Sigmoid colon (tissue), 7 donors: ENCODE measurements at places on chromosomes 7 and 10. TPM values are rescaled to one million over a fixed set of nuclear protein-coding genes. Genes with fewer than 3 reads are reported as not detected.

OR2A1 gene
- 0.06 TPM for polyA plus RNA-seq

ERVW-1 gene
- polyA plus RNA-seq = not detected

IDI2 gene
- polyA plus RNA-seq = not detected

MALRD1 gene
- polyA plus RNA-seq = 0.34 TPM

CYTH3 gene
- polyA plus RNA-seq = 10.1 TPM

FAM25C gene
- not detected for polyA plus RNA-seq

MYO1G gene
- polyA plus RNA-seq = 19.5 TPM

SH2B2 gene
- polyA plus RNA-seq = not detected

TM9SF3 gene
- polyA plus RNA-seq = 18.5 TPM

SORBS1 gene
- 19.2 TPM for polyA plus RNA-seq

PNLIPRP1 gene
- polyA plus RNA-seq = 3.6 TPM

PODXL gene
- polyA plus RNA-seq = 3.0 TPM

SPDYE16 gene
- 0.06 TPM for polyA plus RNA-seq

CNNM1 gene
- polyA plus RNA-seq = not detected

FBXO24 gene
- polyA plus RNA-seq = 0.95 TPM

PWWP2B gene
- polyA plus RNA-seq = 27.0 TPM

SCIN gene
- 14.8 TPM for polyA plus RNA-seq

ITPRIP gene
- polyA plus RNA-seq = 1.2 TPM

GJD4 gene
- not detected for polyA plus RNA-seq

SBDS gene
- 187 TPM for polyA plus RNA-seq

CDC123 gene
- polyA plus RNA-seq = 44.2 TPM

PPIF gene
- 74.9 TPM for polyA plus RNA-seq

SEM1 gene
- 102 TPM for polyA plus RNA-seq

TMEM176B gene
- polyA plus RNA-seq = 246 TPM

PPP1R17 gene
- polyA plus RNA-seq = not detected

PRR15 gene
- polyA plus RNA-seq = 318 TPM

POLL gene
- polyA plus RNA-seq = 19.2 TPM

GIMAP4 gene
- 9.5 TPM for polyA plus RNA-seq

CDK1 gene
- 20.8 TPM for polyA plus RNA-seq

ARMH3 gene
- 17.4 TPM for polyA plus RNA-seq

FLNC gene
- 0.69 TPM for polyA plus RNA-seq

PRPF18 gene
- 21.2 TPM for polyA plus RNA-seq

SYT15 gene
- polyA plus RNA-seq = 1.2 TPM

AVPI1 gene
- 58.3 TPM for polyA plus RNA-seq

SLC13A1 gene
- 0.06 TPM for polyA plus RNA-seq

CRTAC1 gene
- 1.2 TPM for polyA plus RNA-seq

FOXI2 gene
- polyA plus RNA-seq = not detected

GIMAP1 gene
- 1.6 TPM for polyA plus RNA-seq

HOXA6 gene
- not detected for polyA plus RNA-seq

GCK gene
- 0.32 TPM for polyA plus RNA-seq

SPAG6 gene
- 0.16 TPM for polyA plus RNA-seq

JMJD1C gene
- polyA plus RNA-seq = 26.9 TPM

VWC2 gene
- polyA plus RNA-seq = under 0.01 TPM

BMPER gene
- polyA plus RNA-seq = not detected

EBLN1 gene
- polyA plus RNA-seq = not detected

STAG3 gene
- 3.6 TPM for polyA plus RNA-seq

TEX47 gene
- not detected for polyA plus RNA-seq
